Neural progenitor cell (in vitro differentiated cells): ENCODE measurements at places on chromosomes 2 and 18. TPM values are rescaled to one million over a fixed set of nuclear protein-coding genes. Genes with fewer than 3 reads are reported as not detected.
A peak's percentile ranks its signal among the peaks of the same experiment; 100 is the strongest.

CFC1 gene
- total RNA-seq, result not detected in 2 replicates

GCG gene
- total RNA-seq, result not detected in 2 replicates

NYAP2 gene
- 0.07 TPM in 1 of 2 replicates, not detected in the other for total RNA-seq

CXCR1 gene
- not detected in 2 replicates for total RNA-seq

TRIM43B gene
- total RNA-seq, result not detected in 2 replicates

SCG2 gene
- 0.04 and 0.25 TPM in 2 replicates for total RNA-seq

RAPGEF4 gene
- 1.1 and 1.8 TPM in 2 replicates for total RNA-seq

CSRNP3 gene
- 14.7 and 16.9 TPM in 2 replicates for total RNA-seq

DYNC2LI1 gene
- 37.6 and 92.1 TPM in 2 replicates for total RNA-seq

PSMA8 gene
- not detected in 2 replicates for total RNA-seq

ITGB6 gene
- total RNA-seq, result not detected in 2 replicates

CCDC141 gene
- 0.46 and 1.8 TPM in 2 replicates for total RNA-seq

TOGARAM2 gene
- 0.04 and 0.62 TPM in 2 replicates for total RNA-seq

SRSF7 gene
- total RNA-seq, result 275 and 307 TPM in 2 replicates

- no peaks in the 10 kb centered on the region for H3K36me3 ChIP-seq
- no peak overlapping the region for H3K27ac ChIP-seq
- H3K27me3 ChIP-seq, result no peaks in the 10 kb centered on the region
- H3K4me1 ChIP-seq, result no peaks in the 10 kb centered on the region
- peak; percentile 18 for DNase-seq
- no peak overlapping the region for H3K4me3 ChIP-seq
Observed at GRCh38 chr2:195027947-195028346, 629.1 kb upstream of the SLC39A10 start.

- H3K27ac ChIP-seq, result no peak overlapping the region
- H3K27me3 ChIP-seq, result no peaks in the 10 kb centered on the region
- no peak for DNase-seq
- no peak overlapping the region for H3K4me3 ChIP-seq
- H3K4me1 ChIP-seq, result no peaks in the 10 kb centered on the region
Observed at GRCh38 chr2:147560810-147561535, 283.9 kb upstream of the ACVR2A start.

- no peak overlapping the region for H3K27ac ChIP-seq
- peaks cover 7% of the 10 kb centered on the region for H3K4me1 ChIP-seq
- no peak for DNase-seq
- no peaks in the 10 kb centered on the region for H3K36me3 ChIP-seq
Observed at GRCh38 chr18:471716-472115, 28.8 kb downstream of the COLEC12 start.

GRCh38 chr18:36294031-36294430, 3.5 kb upstream of the FHOD3 start:
- H3K27ac ChIP-seq, result no peak overlapping the region
- H3K36me3 ChIP-seq, result peaks cover under 1% of the 10 kb centered on the region
- DNase-seq, result no peak
- H3K4me3 ChIP-seq, result no peak overlapping the region
- H3K27me3 ChIP-seq, result peaks cover 29% of the 10 kb centered on the region
- H3K4me1 ChIP-seq, result peaks cover 4% of the 10 kb centered on the region

- H3K4me1 ChIP-seq, result peaks cover 17% of the 10 kb centered on the region
- DNase-seq, result no peak
- no peak overlapping the region for H3K4me3 ChIP-seq
- H3K27me3 ChIP-seq, result no peaks in the 10 kb centered on the region
- H3K27ac ChIP-seq, result no peak overlapping the region
Observed at GRCh38 chr2:222563106-222563718, 92.7 kb downstream of the FARSB start.

DNA sequence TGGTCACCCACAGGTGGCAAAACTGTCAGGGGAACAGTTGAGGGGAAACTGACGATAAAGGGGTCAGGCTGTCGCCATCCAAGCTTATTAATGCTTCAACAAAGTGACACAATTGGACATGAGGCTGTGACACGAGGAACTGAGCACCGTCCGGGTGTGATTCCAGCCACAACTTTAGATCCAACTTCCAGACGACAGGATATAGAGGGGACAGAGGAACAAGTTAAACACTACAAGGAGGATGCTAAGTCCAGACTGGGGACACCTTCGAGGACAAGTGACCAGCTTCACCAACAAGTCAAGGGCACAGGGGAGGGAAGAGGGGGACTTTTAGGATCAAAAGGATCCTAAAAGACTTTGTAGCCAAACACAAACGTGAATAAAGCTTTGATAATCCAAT, 23.8 kb downstream of the BOK start:
- no peaks in the 10 kb centered on the region for H3K4me1 ChIP-seq
- DNase-seq, result no peak
- peaks cover 27% of the 10 kb centered on the region for H3K36me3 ChIP-seq
- H3K4me3 ChIP-seq, result no peak overlapping the region

GRCh38 chr2:235449568-235449967, 44.3 kb upstream of the AGAP1 start:
- H3K4me3 ChIP-seq, result no peak overlapping the region
- peaks cover 10% of the 10 kb centered on the region for H3K4me1 ChIP-seq

DNA sequence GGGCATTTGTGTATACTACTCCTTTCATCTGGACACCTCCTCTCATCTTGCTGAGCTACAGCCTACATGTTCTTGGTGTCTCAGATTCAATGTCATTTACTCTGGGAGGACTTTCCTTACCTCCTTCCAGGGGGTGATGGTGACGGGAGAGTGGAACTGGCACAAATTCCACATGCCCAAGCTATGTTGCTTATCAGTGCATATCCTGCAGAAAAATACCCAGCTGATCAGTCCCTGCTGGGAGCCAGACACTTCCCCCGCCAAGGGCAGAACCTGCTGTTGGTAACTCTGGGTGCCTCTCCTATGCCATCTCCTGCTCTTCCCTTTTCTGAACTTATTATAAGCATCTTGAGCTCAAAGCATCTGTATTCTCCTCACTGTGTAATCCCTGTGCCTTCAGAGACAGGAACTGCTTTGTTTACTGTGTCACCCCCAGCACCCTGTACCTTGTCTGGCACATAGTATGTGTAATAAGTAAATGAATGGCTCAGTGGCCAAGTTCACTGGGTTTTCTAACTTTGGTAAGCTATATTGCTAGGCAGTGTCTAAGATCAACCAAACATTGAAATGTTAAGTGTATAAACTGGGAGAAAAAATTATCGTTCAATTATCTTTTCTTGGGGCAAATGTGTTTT, 87.7 kb upstream of the LPIN2 start:
- H3K4me1 ChIP-seq, result no peaks in the 10 kb centered on the region
- H3K27me3 ChIP-seq, result no peaks in the 10 kb centered on the region
- H3K27ac ChIP-seq, result no peak overlapping the region
- H3K4me3 ChIP-seq, result no peak overlapping the region
- DNase-seq, result no peak

DNA sequence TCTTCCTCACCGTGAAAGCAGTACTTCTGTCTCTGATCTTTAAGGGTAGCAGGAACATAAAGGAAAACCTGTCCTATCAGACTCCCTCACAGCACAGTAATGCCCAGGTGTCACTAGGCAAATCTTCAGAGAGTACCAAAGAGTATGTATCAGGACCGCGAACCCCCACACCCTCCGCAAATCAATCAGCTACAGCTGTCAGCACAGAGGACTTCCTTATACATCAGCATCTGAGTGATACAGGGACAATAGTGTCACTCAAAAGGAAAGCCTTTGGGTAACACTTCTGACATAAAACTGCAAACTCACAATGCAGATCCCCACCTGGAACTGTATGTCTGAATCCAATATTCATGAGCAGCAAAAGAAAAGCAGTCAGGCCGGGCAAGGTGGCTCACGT, 2.6 kb downstream of the AFG3L2 start:
- no peaks in the 10 kb centered on the region for H3K36me3 ChIP-seq
- H3K4me3 ChIP-seq, result no peak overlapping the region
- no peak for DNase-seq
- H3K27me3 ChIP-seq, result no peaks in the 10 kb centered on the region
- peaks cover 6% of the 10 kb centered on the region for H3K4me1 ChIP-seq

DNA sequence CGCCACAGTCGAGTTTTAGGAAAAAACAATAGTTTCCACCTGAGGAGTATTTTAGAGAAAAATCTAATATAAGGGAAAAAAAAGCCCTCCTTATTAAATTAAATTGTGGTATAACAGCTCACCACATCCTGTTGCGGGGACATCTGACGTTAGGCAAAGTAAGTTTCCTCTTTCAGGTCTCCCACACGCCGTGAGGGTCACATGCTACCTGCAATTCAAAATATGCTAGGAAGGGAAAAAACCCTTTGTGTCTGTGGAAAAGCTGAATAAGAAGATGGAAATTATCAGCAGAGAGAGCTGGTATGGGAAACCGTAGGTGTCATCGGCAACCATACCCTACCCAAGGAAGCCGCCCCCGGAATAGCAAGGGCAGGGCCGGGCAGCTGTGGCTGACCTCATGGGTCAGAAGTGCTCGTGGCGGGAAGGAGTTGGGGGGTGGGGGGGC, 128.0 kb downstream of the NFATC1 start:
- H3K27ac ChIP-seq, result no peak overlapping the region
- H3K4me1 ChIP-seq, result no peaks in the 10 kb centered on the region
- no peaks in the 10 kb centered on the region for H3K36me3 ChIP-seq
- no peak overlapping the region for H3K4me3 ChIP-seq
- no peak for DNase-seq

- H3K27ac ChIP-seq, result no peak overlapping the region
- H3K36me3 ChIP-seq, result no peaks in the 10 kb centered on the region
- H3K4me3 ChIP-seq, result no peak overlapping the region
- no peak for DNase-seq
Observed at GRCh38 chr2:169071455-169071854, 2.1 kb downstream of the DHRS9 start.

GRCh38 chr2:31227711-31228125, 6.2 kb upstream of the EHD3 start:
- no peak overlapping the region for H3K4me3 ChIP-seq
- H3K27me3 ChIP-seq, result no peaks in the 10 kb centered on the region
- DNase-seq, result no peak
- H3K4me1 ChIP-seq, result no peaks in the 10 kb centered on the region
- no peak overlapping the region for H3K27ac ChIP-seq

DNA sequence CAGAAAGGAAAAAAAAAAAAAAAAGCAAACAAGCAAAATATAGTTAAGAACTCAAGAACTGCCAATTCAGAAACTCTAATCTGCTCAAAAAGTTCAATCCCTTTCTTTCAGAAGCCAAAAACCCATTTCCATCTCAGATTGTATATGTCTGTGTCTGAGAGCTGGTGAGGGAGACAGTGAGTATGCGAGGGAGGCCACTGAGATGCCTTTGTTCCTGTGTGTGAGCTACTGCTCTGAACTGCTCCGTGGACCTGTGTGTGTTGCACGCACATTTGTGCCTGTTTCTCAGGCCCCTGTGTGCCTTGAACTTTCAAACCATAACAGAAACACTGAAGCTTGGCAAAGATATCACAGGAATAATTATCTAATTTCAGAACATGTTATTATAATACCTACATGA, 2.5 kb upstream of the PKDCC start:
- DNase-seq, result no peak
- H3K4me3 ChIP-seq, result no peak overlapping the region
- no peaks in the 10 kb centered on the region for H3K27me3 ChIP-seq
- no peak overlapping the region for H3K27ac ChIP-seq
- peaks cover 59% of the 10 kb centered on the region for H3K4me1 ChIP-seq

- peak overlapping the region; percentile 26 for H3K4me3 ChIP-seq
- peak overlapping the region; percentile 88 for H3K27ac ChIP-seq
- H3K36me3 ChIP-seq, result no peaks in the 10 kb centered on the region
- H3K27me3 ChIP-seq, result no peaks in the 10 kb centered on the region
Observed at GRCh38 chr2:64404002-64404731, 49.8 kb upstream of the LGALSL start.

GRCh38 chr2:158101384-158101926, at the start of gene UPP2:
UPP2 (plus strand) TSS chr2:158101876; CDS start chr2:158102064, 188 bp downstream.
- no peaks in the 10 kb centered on the region for H3K36me3 ChIP-seq
- H3K27me3 ChIP-seq, result no peaks in the 10 kb centered on the region
- H3K4me1 ChIP-seq, result peaks cover 5% of the 10 kb centered on the region
- H3K27ac ChIP-seq, result no peak within 1 kb of the TSS
- H3K4me3 ChIP-seq, result no peak within 1 kb of the TSS
- no peak for DNase-seq

DNA sequence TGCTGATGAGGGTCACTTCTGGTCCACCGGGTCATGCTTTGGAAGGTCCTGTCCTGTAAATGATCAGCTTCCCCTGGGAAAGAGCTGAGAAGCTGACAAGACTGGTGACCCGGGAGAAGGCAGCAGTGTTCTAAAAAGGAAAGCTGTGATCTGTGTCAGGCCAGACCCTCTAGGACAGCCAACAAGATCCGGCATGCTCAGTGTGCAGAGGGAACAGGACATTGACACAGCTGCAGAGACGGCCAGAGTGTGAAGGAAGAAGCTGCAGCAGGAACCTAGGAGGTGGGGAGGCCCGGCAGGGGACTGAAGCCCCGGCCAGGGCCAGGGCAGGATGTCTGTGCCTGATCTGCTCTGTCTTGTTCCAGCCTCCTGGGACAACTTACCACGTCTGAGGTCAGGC, 372.7 kb upstream of the ID2 start:
- no peak overlapping the region for H3K4me3 ChIP-seq
- DNase-seq, result no peak
- H3K36me3 ChIP-seq, result no peaks in the 10 kb centered on the region
- peaks cover 20% of the 10 kb centered on the region for H3K4me1 ChIP-seq
- no peak overlapping the region for H3K27ac ChIP-seq
- H3K27me3 ChIP-seq, result no peaks in the 10 kb centered on the region

- no peak for DNase-seq
- no peak overlapping the region for H3K27ac ChIP-seq
- H3K27me3 ChIP-seq, result peaks cover 24% of the 10 kb centered on the region
- H3K36me3 ChIP-seq, result no peaks in the 10 kb centered on the region
Observed at GRCh38 chr18:13370995-13371625, 152.6 kb downstream of the LDLRAD4 start.

- H3K36me3 ChIP-seq, result no peaks in the 10 kb centered on the region
- DNase-seq, result no peak
- H3K27ac ChIP-seq, result no peak overlapping the region
- no peaks in the 10 kb centered on the region for H3K27me3 ChIP-seq
- no peaks in the 10 kb centered on the region for H3K4me1 ChIP-seq
Observed at GRCh38 chr2:38432820-38433606, 55.9 kb upstream of the ATL2 start.

DNA sequence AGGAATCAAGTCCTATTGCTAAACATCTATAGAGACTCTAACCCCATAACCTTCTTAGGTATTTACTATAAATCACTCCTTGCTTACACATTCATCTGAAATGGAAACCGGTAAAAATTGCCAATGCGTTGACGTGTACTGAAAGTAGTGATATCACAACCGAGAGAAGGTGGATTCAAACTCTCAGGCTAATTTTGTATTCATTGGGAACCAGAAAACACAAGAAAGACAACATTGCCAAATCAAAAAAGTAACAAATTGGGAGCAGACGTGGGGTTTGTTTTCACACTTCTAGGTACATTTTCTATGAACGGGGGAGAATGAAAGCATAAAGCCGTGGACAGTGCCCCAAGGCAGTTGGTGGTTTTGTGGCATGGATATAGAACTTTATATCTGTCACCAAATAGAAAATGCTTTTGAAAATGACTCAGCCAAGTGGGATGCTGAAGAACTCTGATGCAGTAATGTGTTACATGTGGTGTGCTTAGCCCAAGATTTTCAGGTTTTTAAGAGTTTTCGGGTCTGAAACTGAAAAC, 155.1 kb upstream of the RASGRP3 start:
- H3K27me3 ChIP-seq, result no peaks in the 10 kb centered on the region
- DNase-seq, result no peak
- no peak overlapping the region for H3K4me3 ChIP-seq
- no peaks in the 10 kb centered on the region for H3K36me3 ChIP-seq
